ENCODE measurements at places on chromosomes 6 and 20.

DNA sequence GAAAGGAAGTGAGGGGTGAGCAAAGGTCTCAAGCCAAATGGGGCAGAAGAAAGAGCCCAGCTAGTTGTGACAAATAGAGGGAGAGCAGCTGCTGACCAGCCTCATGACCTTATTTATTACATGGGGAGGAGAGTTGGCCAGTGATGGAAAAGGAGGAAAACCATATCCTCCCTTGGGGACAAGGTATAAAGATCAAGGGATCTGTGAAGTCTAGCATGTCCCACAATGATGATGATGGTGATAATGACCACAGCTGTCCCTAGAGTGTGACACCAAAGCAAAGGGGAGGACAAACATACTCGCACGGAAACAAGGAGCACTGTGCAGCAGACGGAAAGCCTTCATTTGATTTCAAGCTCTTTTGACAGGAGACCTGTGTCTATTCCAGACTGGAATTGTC lies 190.4 kb upstream of the MCHR2 start:
- DNase-seq: no peak

DNA sequence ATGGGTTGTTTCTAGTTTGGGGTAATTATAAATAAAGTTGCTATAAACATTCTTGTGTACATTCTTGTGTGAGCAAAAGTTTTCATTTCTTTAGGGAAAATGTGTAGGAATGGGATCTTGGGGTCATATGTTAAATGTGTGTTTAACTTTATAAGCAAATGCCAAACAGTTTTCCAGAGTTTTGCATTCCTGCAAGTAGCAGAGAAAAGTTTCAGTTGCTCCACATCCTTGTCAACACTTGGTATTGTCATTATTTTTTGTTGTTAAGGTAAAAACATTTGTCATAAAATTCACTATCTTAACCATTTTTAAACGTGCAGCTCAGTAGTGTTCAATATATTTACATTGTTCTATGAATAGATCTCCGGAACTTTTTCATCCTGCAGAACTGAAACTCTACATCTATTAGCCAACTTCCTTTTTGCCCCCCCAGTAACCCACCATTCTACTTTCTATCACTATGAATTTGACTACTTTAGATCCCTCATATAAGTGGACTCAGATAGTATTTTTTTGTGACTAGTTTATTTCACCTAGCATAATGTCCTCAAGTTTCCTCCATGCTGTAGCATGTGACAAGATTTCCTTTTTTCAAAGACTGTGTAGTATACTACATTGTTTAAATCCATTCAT lies 48.4 kb downstream of the PHACTR2 start:
- no peak for DNase-seq

- DNase-seq: no peak
These were observed 435 bp downstream of the ZSWIM3 start for GRCh38 chr20:45857882-45858216.

GRCh38 chr6:33175436-33176069 lies 16.7 kb downstream of the COL11A2 start:
- DNase-seq: no peak

- DNase-seq: no peak
These were observed 2.6 kb downstream of the DSE start for GRCh38 chr6:116373300-116373699.

GRCh38 chr6:151905854-151906253 lies 98.4 kb downstream of the ESR1 start:
- no peak for DNase-seq

GRCh38 chr20:6053776-6054688 lies at the start of gene LRRN4:
Gene LRRN4, minus strand, starts transcription at chr20:6054060. Its CDS starts 1,261 bp downstream, at chr20:6052799.
- DNase-seq: no peak

DNA sequence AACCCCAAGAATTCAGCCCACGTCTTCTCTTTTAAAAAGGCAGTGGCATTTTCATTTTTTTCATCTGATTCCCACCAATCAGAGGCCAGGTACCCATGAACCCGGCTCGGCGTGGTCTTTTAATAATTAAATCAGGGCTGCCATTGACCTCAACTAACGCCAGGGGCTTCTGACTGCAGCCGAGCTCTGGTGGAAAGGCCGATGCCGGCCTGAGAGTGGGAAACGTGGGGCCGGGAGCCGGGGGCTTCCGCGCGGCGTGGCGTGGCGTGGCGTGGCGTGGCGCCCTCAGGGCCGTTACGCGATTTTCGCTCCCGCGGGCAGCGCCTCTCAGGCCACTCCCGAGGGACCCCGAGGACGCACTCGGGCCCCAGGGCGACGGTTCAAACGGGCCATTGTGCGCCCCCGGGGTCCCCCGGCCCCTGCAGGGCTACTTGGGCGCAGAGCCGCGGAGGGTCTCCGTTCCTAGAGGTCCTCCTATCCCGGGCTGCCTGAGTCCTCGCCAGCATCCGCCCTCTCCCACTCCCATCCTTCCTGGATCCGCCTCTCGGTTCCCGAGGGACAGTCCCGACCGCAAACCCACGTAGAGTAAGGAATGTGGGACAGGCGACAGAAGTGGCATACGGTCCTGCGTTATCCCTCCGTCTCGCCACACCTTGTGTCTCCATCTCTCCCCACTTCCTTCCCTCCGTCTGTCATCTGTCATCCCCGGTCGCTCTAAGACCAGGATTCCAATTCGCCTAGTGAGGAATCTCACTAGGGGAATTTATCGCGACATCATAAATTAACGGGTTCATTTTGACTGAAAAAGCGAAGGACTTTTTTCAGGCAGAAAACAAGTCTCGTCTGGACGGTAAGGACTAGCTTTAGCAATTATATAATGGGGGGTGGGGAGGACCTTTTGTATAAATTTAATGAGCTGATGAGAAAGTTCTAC lies 876 bp upstream of the TBPL1 start:
- DNase-seq: peak; percentile 12

DNA sequence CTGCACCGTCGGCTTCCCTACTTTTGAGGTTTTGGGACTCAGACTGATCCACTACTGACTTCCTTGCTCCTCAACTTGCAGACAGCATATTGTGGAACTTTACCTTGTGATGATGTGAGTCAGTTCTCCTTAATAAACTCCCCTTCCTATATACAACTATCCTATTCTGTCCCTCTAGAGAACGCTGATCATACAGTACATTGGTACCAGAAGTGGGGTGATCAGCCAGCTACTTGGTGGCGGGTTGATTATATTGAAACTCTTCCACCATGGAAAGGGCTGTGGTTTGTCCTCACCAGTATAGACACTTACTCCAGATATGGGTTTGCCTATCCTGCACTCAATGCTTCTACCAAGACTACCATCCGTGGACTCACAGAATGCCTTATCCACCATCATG lies 7.6 kb upstream of the TAF4 start:
- DNase-seq: no peak

- DNase-seq: no peak
These were observed 569.9 kb downstream of the CDH26 start for GRCh38 chr20:60528141-60528540.

GRCh38 chr6:85394199-85394598 lies 55.7 kb upstream of the NT5E start:
- no peak for DNase-seq

- DNase-seq: no peak
These were observed 636 bp downstream of the ELOVL2 start for GRCh38 chr6:11043378-11043960.

- peak; percentile 39 for DNase-seq
These were observed 1.4 kb upstream of the CEP43 start for GRCh38 chr6:166997768-166998255.

DNA sequence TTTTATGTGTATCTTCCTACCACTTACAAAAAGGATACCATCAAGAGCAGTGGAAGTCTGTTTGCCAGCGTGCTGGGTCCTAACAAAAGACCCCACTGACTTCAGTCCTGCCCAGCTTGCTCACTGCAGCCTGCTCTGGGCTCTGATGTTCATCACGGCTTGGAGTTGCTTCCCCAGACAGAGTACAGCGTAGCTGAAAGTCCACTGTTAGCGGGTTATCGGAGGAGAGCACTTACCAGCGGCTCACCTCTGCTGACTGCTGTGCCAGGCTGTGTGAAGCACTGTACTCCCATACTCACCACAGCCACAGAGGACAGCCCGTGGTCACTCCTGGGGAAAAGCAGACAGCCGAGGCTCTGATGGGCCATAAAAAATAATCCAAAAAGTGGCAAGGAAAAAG lies 40.2 kb downstream of the CTCFL start:
- DNase-seq: no peak

- DNase-seq: no peak
These were observed 15.2 kb upstream of the CST2 start for GRCh38 chr20:23841693-23842092.

DNA sequence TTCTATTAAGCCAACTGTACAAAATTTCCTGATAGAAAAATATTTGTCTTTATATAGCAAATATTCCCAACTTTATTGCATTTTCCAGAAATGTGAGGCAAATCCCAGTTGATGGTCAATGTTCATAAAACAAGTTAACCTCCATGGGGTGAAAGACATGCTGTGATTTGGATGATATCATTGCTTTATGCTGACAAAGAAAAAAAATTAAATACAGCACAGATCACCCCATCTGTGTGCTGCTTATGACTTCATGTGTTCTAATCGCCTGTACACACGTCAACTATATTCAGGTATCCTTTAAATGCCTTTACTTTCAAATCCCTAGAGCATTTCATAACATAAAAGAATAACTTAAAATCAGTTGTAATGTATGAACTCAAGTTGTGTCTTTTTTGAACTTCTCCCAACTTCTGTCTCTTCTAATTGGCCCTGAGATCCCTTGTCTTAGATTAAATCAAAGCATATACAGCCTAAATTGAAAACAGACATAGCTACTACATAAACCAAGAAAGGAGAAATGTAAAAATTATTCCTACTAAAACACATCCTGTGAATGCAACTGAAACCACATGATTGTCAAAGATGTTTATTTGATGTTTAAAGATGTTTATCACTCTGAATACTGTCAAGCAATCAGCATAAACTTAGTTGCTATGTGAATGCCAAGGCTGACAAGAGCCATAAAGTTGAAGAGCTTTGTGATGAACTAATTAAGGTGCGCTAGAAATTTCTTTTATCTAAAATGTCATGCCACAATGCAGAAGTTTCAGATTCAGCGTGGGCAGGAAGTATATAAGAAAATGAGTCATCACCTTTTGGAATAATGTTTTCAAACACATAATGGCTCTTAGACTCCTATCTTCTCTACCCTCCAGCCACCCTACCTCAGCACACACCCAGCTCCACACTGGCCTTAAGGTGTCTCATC lies 68.7 kb downstream of the FILIP1 start:
- DNase-seq: no peak

DNA sequence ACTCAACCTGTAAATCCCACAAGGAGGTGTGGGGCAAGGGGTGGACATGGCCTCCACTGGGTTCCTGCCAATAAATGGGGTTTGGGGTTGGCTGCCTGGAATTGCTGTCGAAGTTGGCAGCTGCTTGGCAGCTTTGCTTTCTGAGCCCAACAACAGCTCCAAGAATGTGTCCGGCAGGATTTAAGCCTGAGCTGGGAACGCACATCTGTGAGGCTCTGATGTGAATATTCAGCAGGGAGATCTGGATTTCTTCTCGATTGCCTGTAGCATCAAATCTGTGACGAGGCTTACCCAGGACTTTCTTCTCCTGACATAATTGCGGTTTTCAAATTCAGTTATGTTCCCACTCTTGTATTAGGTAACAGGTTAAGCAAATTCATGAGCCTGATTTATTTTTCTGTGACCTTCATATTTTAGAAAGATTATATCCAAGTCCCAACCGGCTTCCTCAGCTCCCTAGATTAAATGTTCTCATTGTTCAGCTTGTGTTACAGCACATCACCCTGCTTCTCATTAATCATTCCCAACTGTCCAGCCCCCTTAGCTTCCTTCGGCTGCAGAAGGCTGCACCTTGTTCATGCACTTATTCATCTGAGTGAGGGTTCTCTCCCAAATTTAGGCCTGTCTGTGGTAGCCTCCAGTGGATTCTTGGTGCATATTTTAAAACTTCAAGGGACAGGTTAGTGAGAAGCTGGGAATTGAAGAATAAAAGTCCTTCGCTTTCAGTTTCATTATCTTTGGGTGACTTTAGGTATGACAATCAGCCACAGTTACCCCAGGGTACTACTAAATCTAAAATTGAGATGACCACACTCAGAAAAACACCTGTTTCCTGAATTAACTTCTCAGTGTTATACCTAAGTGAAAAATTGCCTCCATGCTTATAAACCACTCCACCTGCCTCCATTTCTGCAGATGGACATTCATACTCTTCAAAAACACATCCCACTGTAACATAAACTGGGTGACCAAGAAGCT lies 310.0 kb downstream of the ESR1 start:
- no peak for DNase-seq

DNA sequence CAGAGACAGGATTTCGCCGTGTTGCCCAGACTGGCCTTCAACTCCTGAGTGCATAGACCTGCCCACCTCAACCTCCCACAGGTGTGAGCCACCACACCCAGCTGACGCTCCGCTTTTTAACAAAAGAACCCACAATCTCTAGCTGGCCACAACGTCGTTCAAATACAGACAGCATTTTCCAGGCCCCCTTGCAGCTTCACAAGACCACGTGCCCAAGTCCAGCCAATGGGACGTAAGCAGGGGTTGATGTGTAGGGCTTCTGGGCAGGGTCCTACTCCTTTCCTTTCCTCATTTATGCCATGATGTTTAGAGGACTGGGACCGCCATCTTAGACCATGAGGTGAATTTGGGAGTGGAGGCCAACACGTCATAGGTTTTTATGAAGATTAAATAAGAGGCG lies 81.0 kb downstream of the TFAP2C start:
- no peak for DNase-seq

GRCh38 chr20:63443606-63444395 lies 28.7 kb downstream of the KCNQ2 start:
- DNase-seq: no peak

DNA sequence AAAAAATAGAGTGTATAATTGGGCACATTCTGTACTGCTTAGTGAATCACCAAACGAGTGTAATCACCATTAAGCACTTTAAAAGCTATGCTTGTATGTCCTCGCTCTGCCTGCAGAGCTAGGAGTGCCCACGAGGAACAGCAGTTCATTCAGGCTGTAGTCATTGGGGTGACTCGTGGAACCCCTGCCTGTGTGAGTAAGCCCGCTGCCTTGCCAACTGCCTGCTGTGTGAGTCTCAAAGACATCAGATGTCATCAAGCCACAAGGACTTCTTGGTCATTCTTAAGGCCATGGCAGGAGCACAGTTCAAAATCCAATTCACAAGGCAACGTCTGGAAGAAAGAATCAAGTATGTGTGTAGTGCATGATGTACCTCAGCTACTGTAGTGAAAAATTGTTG lies 60.4 kb downstream of the FOXO3 start:
- no peak for DNase-seq

- no peak for DNase-seq
These were observed 174.1 kb downstream of the CARMIL1 start for GRCh38 chr6:25453288-25453687.

DNA sequence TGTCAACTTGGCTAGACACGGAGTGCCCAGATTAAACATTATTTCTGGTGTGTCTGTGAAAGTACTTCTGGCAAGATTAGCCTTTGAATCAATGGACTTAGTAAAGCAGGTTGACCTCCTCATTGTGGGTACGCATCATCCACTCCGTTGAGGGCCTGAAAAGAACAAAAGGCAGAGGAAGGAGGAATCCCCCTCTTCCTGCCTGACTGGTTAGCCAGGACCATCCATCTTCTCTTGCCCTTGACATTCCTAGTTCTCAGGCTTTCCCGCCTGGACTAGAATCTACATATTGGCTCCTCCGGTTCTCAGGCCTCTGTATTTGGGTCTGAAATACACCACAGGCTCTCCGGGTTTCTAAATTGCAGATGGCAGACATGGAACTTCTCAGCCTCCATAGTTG lies 74.0 kb upstream of the POPDC3 start:
- DNase-seq: no peak

GRCh38 chr6:73985891-73986290 lies 289.9 kb downstream of the CD109 start:
- no peak for DNase-seq
